Right lobe of liver (tissue), 6 donors: ENCODE measurements at places on chromosomes 6 and 20. TPM values are rescaled to one million over a fixed set of nuclear protein-coding genes. Genes with fewer than 3 reads are reported as not detected.

- H3K4me1 ChIP-seq = no peaks in the 10 kb centered on the region
- no peak overlapping the region for H3K4me3 ChIP-seq
- H3K27ac ChIP-seq = no peak overlapping the region
- H3K36me3 ChIP-seq = no peaks in the 10 kb centered on the region
Measured at GRCh38 chr20:46324960-46325703, 16.8 kb upstream of the CDH22 start.

- no peak for DNase-seq
- H3K27me3 ChIP-seq = no peaks in the 10 kb centered on the region
- no peaks in the 10 kb centered on the region for H3K4me1 ChIP-seq
- H3K36me3 ChIP-seq = no peaks in the 10 kb centered on the region
Measured at GRCh38 chr20:39311851-39312506, 349.8 kb downstream of the DHX35 start.

DNA sequence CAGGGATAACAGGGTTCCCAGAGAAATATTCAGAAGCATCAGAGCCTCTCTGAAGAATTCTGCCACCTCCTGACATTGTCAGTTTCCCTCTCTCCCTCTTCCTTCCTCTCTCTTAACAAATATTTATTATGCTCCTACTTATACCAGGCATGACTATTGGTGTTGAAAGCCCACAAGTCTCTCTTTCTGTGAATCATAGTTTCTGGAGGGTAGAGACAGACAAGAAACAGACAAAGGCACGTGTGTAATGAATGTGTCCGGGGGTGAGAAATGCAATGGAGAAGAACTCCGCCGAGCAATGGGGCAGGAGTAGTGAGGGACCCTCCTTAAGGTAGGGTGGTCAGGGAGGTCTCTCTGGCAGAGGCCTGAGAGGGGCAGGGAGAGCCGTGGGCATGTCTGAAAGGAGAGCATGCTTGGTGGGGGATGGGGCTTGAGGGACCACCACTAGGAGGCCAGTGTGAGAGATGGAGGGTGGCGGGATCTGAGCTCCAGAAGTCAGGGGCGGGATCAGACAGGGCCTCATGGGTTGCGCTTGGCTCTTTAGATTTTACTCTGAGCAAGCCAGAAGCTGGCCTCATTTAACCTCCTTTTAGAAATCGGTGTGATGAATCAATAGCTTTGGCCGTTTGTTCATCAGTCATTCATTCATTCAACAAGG is 57.3 kb downstream of the EYA2 start:
- H3K4me3 ChIP-seq = no peak overlapping the region
- DNase-seq = no peak
- H3K36me3 ChIP-seq = no peaks in the 10 kb centered on the region
- no peak overlapping the region for H3K27ac ChIP-seq

GRCh38 chr20:13199279-13199678 is 21.8 kb upstream of the ISM1 start:
- no peaks in the 10 kb centered on the region for H3K4me1 ChIP-seq
- no peak overlapping the region for H3K4me3 ChIP-seq
- H3K27ac ChIP-seq = no peak overlapping the region
- DNase-seq = no peak

GRCh38 chr6:69884231-69884630 is 17.9 kb downstream of the COL19A1 start:
- no peak overlapping the region for H3K27ac ChIP-seq
- no peaks in the 10 kb centered on the region for H3K27me3 ChIP-seq
- no peak for DNase-seq

DNA sequence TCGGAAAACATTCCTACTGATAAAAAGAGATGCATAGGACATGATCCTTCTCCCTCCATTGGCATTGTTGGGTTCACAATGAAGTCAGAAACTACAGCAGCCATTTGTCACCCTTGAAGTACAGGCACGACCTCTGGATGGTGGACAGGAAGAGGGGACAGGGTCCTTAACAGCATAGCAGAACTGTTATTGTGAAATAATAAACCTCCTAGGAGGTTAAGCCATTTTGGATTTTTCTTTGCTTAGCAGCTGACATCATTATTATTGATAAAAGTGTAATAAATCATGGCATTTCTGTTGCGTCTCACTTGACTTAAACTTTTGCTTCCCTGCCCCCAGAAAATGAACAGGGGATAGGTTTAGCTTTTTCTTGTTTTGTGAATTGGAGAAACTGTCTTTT is 134.3 kb upstream of the SASH1 start:
- H3K36me3 ChIP-seq = no peaks in the 10 kb centered on the region
- H3K4me3 ChIP-seq = no peak overlapping the region
- DNase-seq = no peak
- no peaks in the 10 kb centered on the region for H3K27me3 ChIP-seq
- H3K4me1 ChIP-seq = no peaks in the 10 kb centered on the region
- no peak overlapping the region for H3K27ac ChIP-seq

DNA sequence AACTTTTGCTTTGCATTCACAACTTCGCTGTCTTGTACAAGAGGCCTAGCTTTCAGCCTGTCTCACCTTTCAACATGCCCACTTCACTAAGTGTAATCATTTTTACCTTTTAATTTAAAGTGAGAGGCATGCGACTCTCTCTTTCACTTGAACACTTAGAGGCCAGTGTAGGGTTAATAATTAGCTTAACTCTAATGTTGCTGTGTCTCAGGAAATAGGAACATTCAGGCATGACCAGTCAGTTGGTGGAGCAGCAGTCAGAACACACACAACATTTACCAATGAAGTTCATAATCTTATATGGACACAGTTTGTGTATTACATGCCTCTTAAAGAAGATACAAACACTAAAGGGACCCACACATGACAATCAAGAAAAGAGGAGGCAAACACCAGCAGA is 47.6 kb downstream of the HTR1B start:
- H3K36me3 ChIP-seq = no peaks in the 10 kb centered on the region
- H3K27me3 ChIP-seq = no peaks in the 10 kb centered on the region
- no peak overlapping the region for H3K27ac ChIP-seq
- H3K4me1 ChIP-seq = no peaks in the 10 kb centered on the region

GRCh38 chr20:14385176-14385740 is 47.8 kb upstream of the FLRT3 start:
- no peak overlapping the region for H3K4me3 ChIP-seq
- H3K4me1 ChIP-seq = no peaks in the 10 kb centered on the region
- no peaks in the 10 kb centered on the region for H3K36me3 ChIP-seq
- no peak overlapping the region for H3K27ac ChIP-seq
- no peak for DNase-seq

GRCh38 chr6:157410045-157410444 is 29.1 kb downstream of the ZDHHC14 start:
- no peak for DNase-seq
- no peak overlapping the region for H3K4me3 ChIP-seq
- H3K36me3 ChIP-seq = no peaks in the 10 kb centered on the region

OR2B3 gene
- not detected for total RNA-seq

OXT gene
- total RNA-seq = 6.3 TPM

PNPLA1 gene
- total RNA-seq = not detected

STMND1 gene
- total RNA-seq = not detected

PLCB1 gene
- total RNA-seq = 5.1 TPM

LY6G6C gene
- total RNA-seq = not detected
